ENCODE measurements at places on chromosomes 16 and 17.

DNA sequence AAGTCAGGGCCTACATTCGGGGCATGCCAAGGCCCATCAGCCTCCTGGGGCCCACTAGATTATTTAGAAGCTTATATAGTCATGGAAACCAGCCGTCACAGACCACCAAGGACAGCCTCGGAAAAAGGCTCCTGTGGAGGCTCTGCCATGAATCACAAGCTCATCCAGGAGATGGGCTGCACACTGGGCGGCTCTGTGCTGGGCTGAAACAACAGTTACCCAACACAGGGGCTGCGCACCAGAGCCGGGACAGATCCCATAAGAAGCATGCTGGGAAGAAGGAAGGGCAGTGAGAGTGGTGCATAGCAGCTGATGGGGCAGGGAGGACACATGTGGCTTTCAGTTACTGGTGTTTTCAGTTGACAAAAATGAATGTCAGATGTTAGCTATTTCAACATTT lies 67.7 kb upstream of the GSG1L start:
- no peak for DNase-seq

GRCh38 chr16:68126395-68126794 lies 41.2 kb downstream of the NFATC3 start:
- no peak for DNase-seq

- no peak for DNase-seq
These were observed 29.8 kb upstream of the ABCC11 start for GRCh38 chr16:48277158-48277557.

GRCh38 chr16:74201576-74201975 lies 95.0 kb upstream of the PSMD7 start:
- DNase-seq, result no peak

GRCh38 chr17:21396237-21396636 lies 20.1 kb downstream of the KCNJ12 start:
- no peak for DNase-seq

DNA sequence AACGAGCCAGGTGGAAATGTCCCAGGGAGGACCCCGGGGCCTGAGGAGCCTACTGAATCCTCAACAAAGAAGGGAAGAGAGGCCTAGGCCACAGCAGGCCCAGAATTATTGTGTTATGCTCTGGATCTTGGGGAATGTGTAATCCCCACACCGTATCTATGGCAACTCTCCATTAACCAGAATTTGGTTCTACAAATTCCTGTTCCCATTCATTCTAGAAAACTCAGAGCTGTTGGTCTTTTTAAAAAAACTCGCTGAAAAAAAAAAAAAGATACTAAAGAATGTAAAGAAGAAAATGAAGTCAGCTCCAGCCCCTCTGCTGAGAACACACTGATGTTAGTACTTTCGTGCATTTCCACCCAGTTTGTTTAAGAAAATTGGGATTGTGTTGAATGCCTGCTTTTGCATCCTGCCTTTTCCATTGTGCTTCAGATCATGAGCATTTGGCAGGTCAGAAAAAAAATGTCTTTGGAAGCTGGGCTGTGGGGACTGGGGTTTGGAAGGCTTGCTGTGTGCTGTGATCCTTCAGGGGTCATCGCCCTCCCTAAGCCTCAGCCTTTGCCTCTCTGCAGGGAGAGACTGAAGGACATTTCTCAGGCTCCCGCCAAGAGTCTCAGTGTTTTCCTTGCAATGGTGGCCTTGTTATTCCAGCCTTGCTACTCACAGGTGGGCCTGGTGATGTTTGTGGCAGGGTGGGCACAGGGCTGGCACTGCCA lies 69.5 kb downstream of the SREBF1 start:
- no peak for DNase-seq

DNA sequence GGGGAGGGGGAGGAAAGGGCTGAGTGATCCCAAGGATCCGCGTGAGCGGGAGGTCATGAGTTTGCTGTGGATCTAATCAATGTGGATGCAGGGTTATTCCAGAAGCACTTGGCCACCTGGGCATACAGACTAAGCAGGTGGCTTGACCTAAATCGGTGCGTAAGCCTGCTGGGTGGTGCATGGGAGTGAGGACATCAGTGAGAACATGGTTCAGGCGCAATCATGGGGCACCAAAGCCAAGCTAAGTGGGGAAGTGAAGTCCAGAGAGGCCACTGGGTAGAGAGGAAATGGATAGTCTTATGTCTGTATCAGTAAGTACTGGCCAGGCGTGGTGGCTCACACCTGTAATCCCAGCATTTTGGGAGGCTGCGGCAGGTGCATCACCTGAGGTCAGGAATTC lies 18.9 kb upstream of the MFSD6L start:
- no peak for DNase-seq

GRCh38 chr16:9818702-9819101 lies 363.5 kb downstream of the GRIN2A start:
- DNase-seq, result no peak

All from NCI-H2107 (cell line).